ENCODE measurements at places on chromosomes 3 and 15.

DNA sequence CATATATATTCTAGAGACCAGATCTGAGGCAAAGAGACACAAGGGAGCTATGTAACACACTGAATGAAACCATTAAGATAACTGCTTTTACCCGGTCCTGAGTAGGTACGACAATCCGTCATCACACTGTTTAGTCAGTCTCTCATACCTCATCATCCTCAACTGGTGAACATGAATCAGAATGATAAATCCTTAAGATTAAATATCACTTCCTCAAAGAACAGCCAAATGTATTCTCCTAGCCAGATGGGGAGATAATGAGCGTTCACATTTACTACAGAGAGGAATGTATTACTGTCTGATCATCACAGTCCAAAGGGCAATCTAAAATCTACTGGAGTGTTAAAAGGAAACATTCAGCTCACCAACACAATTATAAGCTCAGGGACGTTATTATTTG lies 319.4 kb upstream of the STAC start:
- no peaks in the 10 kb centered on the region for H3K27me3 ChIP-seq
- H3K4me3 ChIP-seq, result no peak overlapping the region
- DNase-seq, result no peak
- no peak overlapping the region for H3K27ac ChIP-seq

- no peaks in the 10 kb centered on the region for H3K4me1 ChIP-seq
- no peaks in the 10 kb centered on the region for H3K36me3 ChIP-seq
- H3K27me3 ChIP-seq, result no peaks in the 10 kb centered on the region
- no peak overlapping the region for H3K27ac ChIP-seq
- H3K4me3 ChIP-seq, result no peak overlapping the region
- no peak for DNase-seq
Observed at GRCh38 chr3:10722911-10723310, 93.1 kb upstream of the SLC6A11 start.

DNA sequence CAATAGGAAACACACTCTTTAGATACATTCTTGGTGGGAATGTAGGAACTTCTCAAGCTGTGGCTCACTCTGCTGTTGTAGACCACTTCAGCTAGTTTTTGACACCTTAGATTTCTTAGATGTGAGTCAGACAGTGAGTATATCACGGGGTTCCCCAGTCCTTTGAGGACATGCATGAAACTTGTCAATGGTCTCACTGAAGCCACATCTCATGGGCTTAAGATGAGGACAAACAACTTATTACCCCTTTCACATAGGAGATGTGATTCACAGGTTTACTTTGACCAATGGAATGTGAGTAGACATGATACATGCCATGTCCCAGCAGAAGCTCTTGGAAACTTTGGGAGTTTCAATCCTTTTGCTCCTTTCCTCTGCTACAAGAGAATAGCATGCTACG lies 325.5 kb downstream of the CHST2 start:
- peaks cover 11% of the 10 kb centered on the region for H3K4me1 ChIP-seq
- H3K27ac ChIP-seq, result peak overlapping the region; percentile 47
- no peak for DNase-seq
- no peak overlapping the region for H3K4me3 ChIP-seq

- DNase-seq, result no peak
- H3K27me3 ChIP-seq, result no peaks in the 10 kb centered on the region
- H3K4me3 ChIP-seq, result no peak overlapping the region
- H3K36me3 ChIP-seq, result no peaks in the 10 kb centered on the region
- no peaks in the 10 kb centered on the region for H3K4me1 ChIP-seq
Observed at GRCh38 chr3:80244390-80244789, 476.6 kb upstream of the ROBO1 start.

DNA sequence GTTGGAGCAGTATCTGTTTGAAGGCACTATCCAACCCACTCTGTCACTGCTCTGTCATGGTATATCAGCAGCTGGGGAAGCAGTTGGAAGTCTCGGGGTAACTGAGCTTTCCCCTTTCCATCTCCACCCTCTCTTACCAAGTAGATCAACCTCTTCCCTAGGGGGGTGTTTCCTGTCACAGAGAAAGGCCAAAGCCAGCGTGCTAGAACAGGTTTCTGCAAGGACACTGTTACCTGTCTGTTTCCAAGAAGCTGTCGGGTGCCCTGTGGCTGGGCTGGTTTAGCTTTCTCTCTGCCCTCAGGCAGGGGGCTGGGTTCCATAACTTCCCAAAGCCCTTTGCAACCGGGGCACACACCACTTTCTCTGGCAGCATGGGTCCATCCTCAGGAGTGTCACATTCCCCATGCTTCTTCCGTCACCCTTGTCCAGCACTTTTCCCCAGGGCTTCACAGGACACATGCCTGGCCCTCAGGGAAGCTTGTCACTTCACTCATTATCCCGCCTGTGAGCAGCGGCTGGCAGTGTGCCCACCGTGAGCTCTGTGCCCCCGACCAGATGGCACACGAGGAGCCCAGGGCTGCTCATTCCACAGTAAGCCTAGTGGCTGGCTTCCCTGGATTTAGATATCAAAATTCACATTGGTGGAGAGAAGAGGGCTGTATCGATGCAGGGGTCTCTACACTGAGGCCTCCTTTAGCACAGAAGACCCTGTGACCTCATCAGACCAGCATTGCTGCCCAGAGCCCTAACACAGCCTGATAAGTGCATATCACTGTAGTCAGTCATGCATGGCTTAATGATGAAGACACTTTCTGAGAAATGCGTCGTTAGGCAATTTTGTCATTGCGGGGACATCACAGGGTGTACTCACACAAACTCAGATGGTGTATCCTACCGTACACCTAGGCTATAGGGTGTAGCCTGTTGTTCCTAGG lies 205.8 kb downstream of the SLCO3A1 start:
- DNase-seq, result peak; percentile 54
- H3K4me1 ChIP-seq, result peaks cover 11% of the 10 kb centered on the region
- H3K27ac ChIP-seq, result peak overlapping the region; percentile 75
- no peaks in the 10 kb centered on the region for H3K27me3 ChIP-seq
- no peak overlapping the region for H3K4me3 ChIP-seq

DNA sequence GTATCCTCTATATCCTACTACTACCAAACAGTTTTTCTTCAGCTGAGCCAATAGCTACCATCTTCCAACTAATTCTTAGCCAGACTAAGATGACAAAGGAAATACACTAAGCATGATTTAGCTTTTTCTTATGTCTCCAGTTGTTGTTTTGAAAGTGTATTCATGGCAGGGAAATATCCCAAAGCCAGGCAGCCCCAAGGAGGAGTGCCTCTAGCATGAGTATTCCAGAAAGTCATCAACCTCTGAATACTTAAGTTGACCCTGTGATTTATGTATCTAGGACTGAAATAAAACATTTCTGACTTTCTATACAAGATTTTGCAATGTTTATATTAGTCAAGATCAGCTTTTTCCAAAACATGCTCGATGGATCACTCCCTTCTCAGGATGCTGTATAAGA lies 449.1 kb downstream of the IL5RA start:
- DNase-seq, result no peak
- H3K36me3 ChIP-seq, result no peaks in the 10 kb centered on the region
- H3K4me3 ChIP-seq, result no peak overlapping the region
- no peaks in the 10 kb centered on the region for H3K27me3 ChIP-seq

DNA sequence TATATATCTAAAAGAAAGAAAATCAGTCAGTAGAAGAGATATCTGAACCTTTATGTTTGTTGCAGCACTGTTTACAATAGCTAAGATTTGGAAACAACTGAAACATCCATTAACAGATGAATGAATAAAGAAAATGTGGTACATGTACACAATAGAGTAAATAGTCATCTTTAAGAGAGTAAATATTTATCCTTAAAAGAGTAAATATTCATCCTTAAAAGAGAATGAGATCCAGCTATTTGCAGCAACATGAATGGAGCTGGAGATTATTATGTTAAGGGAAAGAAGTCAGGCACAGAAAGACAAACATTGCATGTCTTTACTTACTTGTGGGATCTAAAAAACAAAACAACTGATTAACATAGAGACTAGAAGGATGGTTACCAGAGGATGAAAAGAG lies 197.0 kb upstream of the CBLB start:
- no peak for DNase-seq
- H3K27me3 ChIP-seq, result no peaks in the 10 kb centered on the region
- H3K4me1 ChIP-seq, result peaks cover 13% of the 10 kb centered on the region
- H3K36me3 ChIP-seq, result no peaks in the 10 kb centered on the region
- no peak overlapping the region for H3K27ac ChIP-seq
- H3K4me3 ChIP-seq, result no peak overlapping the region

DNA sequence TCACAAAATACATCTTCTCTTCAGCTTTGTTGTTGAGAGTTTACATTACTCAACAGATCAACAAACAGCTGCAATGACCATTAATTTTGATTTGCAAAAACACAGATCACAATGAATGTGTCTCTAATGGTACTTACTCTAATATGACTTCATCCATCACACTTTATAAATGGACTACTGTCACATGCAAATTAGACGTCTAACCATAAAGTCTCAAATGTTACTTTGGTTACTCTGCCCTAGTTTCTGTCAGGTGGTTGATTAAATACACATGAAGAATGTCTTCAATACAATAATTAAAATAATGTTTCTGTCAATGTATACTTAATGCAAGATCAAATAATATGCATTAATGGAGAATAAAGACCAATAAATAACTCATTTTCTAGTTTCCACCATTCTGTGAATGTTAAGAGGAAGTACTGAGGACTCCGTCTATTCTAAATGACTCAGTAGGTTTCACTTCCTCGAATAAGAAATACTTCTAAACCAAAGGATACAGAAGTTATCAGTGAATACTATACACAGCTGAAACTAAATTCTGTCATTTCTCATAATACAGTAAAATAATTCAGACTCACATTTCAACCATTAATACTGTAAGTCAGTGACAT lies 145.8 kb downstream of the CBLB start:
- H3K4me3 ChIP-seq, result no peak overlapping the region
- no peaks in the 10 kb centered on the region for H3K4me1 ChIP-seq
- no peaks in the 10 kb centered on the region for H3K27me3 ChIP-seq
- H3K36me3 ChIP-seq, result peaks cover 33% of the 10 kb centered on the region
- no peak overlapping the region for H3K27ac ChIP-seq

DNA sequence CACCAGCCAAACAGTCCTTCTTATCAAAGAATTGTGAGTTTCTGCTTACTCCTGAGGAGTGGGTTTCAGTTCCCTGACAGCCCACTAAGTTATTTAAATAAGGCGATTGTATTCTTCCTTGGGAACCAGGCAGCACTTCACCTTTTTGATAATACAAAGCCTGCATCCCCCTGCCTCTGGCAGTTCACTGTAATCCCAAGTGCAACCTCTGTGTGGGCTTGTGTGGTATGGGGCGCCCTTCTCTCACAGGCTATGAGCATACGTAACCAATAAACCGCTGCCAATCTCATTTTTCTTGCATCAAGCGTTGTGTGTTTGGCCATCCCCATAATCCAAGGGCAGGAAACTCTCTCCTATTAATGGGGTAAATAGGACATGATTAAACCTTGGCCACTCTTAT lies 1025.6 kb downstream of the NSUN3 start:
- H3K36me3 ChIP-seq, result no peaks in the 10 kb centered on the region
- H3K27ac ChIP-seq, result no peak overlapping the region
- H3K27me3 ChIP-seq, result no peaks in the 10 kb centered on the region
- no peak overlapping the region for H3K4me3 ChIP-seq

DNA sequence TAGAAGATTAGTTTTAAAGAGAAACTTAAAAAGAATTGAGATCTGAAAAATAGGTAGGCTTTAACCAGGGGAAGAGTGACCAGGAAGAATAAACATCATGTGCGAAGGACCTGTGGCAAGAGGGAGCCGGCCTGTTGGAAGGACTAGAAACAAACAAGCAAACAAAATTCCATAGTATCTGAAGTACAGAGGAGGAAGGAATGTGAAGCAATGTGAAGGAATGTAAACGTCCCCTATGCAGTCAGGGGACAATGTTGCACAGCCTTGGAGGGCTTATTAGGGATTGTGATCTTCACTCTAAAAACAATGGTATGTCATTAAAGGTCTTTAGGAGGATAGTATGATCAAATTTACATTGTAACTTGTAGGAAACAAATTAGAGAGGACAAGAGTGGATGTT lies 84.4 kb upstream of the PLCL2 start:
- H3K27ac ChIP-seq, result no peak overlapping the region
- no peaks in the 10 kb centered on the region for H3K27me3 ChIP-seq
- H3K36me3 ChIP-seq, result no peaks in the 10 kb centered on the region
- no peak for DNase-seq

DNA sequence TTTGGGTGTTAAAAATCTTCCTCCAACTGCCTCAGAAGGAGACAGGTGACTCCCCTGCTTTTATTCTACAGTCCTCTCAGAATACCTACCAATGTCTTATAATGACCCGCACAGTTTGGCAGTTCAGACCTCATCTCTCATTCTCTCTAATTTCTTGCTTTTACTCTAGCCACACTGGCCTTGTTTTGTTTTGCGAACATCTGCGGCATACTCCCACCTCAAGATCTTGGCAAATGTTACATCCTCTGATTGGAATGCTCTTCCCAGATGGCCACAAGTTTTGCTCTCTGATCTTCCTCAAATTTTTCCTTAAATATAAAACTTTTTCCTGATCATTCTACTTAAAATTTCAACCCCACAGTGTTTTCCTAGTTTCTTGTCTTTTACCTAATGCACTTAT lies 94.1 kb downstream of the PLSCR2 start:
- no peak overlapping the region for H3K4me3 ChIP-seq
- no peaks in the 10 kb centered on the region for H3K36me3 ChIP-seq
- DNase-seq, result no peak

DNA sequence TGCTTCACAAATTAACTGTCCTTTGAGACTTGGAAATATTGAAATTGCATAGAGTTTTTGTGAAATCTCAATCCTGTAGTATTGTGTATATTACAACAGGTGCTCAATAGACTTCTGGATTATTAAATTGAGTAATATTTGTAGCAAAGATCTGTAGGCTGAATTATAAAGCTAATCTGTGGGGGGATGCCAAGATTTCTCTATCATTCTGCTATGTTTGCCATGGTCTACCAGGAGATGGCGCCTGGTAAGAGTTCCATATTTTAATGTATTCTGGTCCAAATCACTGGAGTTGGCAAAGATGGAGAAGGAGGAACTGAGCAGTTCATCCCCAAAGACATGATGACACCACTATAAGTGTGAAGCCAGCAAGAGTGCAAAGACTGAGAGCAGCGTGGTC lies 340.9 kb upstream of the TPRG1 start:
- no peak overlapping the region for H3K4me3 ChIP-seq
- H3K4me1 ChIP-seq, result peaks cover 25% of the 10 kb centered on the region
- no peaks in the 10 kb centered on the region for H3K27me3 ChIP-seq
- H3K27ac ChIP-seq, result no peak overlapping the region
- no peaks in the 10 kb centered on the region for H3K36me3 ChIP-seq

GRCh38 chr15:68499620-68500312 lies 67.8 kb upstream of the ITGA11 start:
- no peaks in the 10 kb centered on the region for H3K4me1 ChIP-seq
- H3K4me3 ChIP-seq, result no peak overlapping the region
- no peak for DNase-seq
- no peaks in the 10 kb centered on the region for H3K27me3 ChIP-seq

Data from heart left ventricle (tissue), 16 donors.